ENCODE measurements at places on chromosomes 16 and 17. TPM values are rescaled to one million over a fixed set of nuclear protein-coding genes. Genes with fewer than 3 reads are reported as not detected.

TOM1L1 gene
- 70.0 TPM for total RNA-seq

DNA sequence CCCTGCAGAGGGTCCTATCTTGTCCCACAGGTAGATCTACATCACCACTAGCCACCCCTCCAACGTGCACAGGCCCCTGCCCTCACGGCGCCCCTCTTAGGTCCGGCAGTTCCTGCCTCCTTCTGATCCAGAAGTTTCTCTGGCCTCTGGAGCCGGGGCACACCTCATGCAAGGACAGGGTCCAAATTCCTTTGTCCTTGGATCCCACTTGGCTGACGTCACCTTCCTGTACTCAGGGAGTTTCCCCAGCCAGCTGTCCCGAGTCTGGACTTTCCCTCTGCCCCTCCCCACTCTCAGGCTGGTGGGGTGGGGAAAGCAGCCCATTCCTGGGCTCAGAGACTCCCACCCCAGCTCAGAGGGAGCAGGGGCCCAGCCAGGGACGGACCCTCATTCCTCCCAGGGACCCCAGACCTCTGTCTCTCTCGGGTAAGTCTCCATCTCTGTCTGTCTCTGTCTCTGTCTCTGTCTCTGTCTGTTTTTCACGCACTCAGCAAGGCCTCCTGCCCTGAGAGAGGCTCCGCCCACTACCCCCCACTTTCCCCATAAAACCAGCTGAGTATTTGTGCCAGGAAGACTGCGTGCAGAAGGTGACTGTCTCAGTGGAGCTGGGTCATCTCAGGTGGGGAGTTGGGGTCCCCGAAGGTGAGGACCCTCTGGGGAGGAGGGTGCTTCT is at the start of gene IL32:
Gene IL32, plus strand, starts transcription at position 572 of the 673 bp plus-strand sequence. CDS start 172 bp downstream, outside the sequence.
- DNase-seq = peak; percentile 69

GRCh38 chr17:2904135-2904534 is 107.9 kb downstream of the RAP1GAP2 start:
- DNase-seq = no peak

DNA sequence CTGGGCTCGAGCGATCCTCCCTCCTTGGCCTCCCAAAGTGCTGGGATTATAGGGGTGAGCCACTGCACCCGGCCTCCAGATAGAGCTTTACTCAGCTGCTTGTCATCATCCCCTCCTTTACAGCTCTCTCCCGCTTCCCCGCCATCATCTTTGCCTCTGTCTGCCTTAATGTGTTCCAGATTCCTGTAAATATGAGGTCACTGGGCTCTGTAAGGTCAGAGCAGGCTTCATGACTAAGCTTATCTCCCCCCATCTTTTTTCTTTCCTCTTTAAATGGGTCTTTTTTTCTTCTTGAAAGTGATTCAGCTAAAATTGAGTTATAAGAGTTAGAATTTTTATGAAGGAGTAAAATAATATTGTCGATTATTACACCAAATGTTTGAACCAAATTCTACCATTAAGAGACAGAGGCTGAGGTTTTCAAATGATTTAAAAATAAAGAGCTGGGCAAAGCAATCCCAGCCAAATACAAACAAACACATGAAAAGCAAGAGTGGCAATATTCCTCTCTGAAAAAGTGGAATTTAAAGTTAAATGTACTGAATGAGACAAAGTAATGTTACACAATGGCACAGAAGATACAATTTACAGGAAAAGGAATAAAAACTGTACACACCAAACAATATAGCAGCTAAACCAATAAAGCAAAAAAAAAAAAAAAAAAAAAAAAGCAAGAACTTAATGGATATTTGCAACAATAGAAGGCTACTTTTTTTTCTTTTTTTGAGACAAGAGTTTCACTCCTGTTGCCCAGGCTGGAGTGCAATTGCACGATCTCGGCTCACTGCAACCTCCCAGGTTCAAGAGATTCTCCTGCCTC is 62.1 kb downstream of the CRISPLD2 start:
- DNase-seq = peak; percentile 81

DNA sequence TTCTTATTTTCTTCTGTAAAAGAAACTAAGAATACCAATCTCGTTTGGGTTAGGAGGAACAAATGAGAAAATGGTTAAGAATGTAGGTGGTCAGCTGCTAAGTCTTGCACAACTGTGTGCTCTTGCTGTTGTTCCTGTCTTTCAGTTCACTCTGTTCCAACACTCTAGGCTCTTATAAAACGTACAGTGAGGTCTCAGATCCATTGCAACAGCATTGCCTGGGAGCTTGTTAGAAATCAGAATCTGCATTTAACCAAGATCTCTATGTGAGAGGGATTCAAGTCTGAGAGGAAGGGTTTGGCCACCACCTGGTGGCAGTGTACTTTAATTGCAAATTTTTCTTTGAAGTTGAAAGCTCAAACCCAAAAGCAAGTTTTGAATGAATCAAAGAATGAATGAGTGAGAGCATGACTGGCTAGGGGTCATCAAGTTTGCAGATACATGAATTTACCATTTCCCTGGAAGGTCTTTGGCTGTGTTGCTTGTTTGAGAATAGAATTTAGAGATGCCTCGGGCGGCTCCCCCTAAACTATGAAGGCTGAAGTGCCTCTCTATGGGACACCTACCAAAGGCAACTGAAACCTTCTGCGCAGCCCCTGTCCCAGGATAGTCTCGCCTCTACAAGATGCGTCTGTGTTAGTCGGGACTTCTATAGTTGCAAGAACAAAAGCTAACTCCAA is 2.5 kb downstream of the ALOX15B start:
- DNase-seq = peak; percentile 52

DNA sequence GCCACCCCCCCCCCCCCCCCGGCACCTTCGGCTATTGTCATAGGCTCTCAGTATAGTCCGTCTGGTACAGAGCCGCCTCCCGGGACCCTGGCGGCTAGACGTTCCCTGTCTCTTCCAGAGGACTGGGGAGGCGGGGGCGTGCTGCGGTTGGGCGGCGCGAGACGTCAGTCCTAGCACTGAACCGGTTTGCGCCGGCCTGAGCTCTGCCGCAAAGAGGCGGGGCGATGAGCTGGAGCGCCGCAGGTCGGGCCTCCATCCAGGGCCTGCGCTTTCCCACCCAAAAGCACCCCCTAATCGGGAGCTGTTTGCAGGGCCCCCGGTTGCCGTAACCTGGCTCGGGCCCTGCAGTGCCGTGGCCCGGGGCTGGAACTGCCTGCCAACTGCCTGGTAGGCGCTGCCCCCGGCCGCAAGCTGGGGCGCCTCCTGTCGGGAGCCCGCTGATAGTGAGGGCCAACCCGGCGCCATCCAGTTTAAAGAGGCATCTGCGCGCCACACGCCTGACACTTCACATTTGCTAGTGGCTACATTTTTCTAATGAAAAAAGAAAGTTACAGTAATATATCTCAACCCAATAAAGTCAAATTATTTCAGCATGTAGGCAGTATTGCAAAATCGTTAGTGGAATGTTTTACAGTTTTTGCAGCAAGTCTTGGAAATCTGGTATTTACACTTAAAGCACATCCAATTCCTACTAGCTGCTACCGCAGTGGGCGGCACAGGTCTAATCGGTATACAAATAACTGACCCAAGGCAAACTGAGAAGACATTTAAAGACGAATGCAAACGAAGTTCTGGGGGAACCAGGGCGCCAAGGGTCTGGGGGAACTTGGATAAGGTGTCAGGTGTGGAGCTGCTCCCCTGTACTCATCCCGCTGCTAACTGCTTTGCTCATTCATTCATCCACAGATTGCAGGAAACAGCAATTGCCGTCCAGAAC is 753 bp upstream of the USP22 start:
- DNase-seq = peak; percentile 98

GRCh38 chr16:53948734-53949430 is 244.9 kb downstream of the FTO start:
- DNase-seq = no peak

- no peak for DNase-seq
These were observed 20.0 kb upstream of the CACNG4 start for GRCh38 chr17:66944351-66945146.

Measured in H4 (cell line).